ENCODE measurements at places on chromosomes 1 and 21.
A peak's percentile ranks its signal among the peaks of the same experiment; 100 is the strongest.

DNA sequence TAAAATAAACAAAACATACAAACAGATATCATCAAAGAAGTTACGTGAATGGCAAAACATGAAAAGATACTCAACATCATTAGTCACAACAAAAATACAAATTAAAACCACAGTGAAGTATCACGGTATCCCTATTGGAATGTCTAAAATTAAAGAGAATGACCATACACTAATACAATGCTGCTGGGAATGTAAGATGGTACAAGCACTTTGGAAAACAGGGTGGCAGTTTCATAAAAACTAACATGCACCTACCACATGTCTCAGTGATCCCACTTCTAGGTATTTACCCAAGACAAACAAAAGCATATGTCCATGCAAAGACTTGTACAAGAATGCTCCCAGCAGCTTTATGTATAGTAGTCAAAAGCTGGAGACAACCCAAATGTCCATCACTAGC lies 69.1 kb downstream of the HSF2BP start:
- DNase-seq, result no peak

- DNase-seq, result no peak
These were observed 10.3 kb downstream of the RNU1-2 start for GRCh38 chr1:16905868-16906702.

DNA sequence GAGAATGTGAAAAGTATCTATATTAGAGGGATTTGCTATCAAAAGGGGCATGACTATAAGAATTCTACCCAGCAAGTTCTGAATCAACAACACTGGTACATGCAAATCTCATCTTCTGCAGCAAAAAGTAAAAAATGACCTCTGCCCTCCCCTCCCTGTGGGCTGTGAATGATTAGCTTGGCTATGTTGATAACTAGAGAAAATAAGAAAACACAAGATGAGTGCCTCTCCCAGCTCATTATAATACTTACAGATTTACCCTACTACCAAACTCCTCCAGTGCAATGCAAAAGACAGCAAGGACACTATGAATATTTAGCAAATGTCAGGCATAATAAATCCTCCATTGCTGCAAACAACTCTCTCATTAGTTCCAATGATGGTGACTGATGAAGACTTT lies 102.4 kb downstream of the SLC45A1 start:
- no peak for DNase-seq

DNA sequence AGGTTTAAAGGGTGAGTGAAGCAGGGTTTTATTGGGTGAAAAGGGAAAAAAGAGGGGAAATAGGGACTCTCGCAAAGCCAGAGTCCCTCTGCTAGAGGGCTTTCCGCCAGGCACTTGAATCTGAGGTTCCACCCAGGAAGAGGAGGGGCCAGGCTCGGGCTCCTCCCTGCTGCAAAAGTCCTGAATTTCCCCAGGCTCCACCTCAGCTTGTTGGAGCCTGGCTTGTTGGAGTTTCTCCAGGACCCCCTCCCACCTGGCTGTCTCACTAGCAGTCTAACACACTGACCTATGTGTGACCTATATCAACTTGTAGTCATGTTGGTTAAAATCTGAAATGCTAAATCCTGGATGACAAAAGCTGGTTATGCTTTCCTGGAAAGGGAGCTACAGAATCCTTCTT lies 25.5 kb downstream of the GBP2 start:
- DNase-seq, result no peak

GRCh38 chr1:246954126-246954525 lies 22.4 kb upstream of the AHCTF1 start:
- no peak for DNase-seq

- no peak for DNase-seq
These were observed 99.7 kb upstream of the DYNLT5 start for GRCh38 chr1:66652556-66652955.

DNA sequence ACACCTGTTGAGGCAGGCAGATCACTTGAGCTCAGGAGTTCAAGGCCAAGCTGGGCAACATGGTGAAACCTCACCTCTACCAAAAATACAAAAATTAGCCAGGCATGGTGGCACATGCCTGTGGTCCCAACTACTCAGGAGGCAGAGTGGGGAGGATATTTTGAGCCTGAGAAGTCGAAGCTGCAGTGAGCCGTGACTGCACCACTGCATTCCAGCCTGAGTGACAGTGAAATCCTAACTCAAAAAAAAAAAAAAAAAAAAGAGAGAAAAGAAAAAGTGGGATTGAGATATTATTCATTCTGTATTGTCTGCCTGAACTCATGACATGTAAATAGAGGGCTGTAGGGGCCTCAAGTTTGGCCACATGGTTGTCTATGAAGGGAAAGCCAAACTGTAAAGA lies 37.3 kb downstream of the WNT2B start:
- DNase-seq, result no peak

GRCh38 chr1:76595024-76595423 lies 272.3 kb upstream of the ST6GALNAC5 start:
- no peak for DNase-seq

- no peak for DNase-seq
These were observed 333.0 kb downstream of the PAPPA2 start for GRCh38 chr1:176795929-176796328.

DNA sequence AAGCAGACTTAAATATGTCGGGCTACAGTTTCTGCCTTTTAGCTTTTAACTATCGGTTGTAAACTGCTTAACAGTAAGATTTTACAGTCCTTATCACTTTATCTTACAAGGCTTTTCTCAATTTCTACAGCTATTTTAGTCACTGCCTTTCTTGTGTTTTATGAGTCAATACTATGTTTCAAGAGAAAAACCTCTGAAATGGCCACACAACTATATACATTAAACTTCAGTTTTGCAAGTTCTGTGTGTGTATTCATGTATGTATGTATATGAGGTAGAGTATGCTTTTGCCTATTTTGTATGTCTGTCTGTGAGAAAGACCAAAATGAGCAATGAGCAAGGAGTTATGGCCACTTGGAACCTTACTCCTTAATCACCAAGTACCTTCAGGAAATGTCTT lies 169.8 kb downstream of the SYT2 start:
- DNase-seq, result no peak

- DNase-seq, result no peak
These were observed 77.6 kb upstream of the DNAH14 start for GRCh38 chr1:224851848-224852261.

DNA sequence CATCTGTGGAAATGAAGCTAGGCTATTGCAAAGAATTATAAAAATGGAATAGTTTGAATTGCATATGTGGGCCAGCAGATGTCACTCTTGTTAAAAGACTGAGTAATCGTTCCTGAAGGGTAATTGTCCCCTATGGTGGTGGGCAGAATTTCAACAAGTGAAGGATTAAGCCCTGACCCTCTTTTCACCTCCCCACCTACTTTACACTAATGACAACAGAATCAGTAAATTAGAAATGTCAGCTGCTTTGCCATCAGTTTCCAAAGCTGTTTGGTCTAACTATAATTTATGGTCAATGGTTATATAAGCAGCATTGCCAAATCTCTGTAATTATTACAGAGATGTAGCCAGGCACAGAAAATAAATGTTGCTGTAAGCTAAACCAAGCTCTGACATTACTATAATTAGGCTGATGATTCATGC lies 898.6 kb downstream of the AMY1C start:
- DNase-seq, result peak; percentile 13

DNA sequence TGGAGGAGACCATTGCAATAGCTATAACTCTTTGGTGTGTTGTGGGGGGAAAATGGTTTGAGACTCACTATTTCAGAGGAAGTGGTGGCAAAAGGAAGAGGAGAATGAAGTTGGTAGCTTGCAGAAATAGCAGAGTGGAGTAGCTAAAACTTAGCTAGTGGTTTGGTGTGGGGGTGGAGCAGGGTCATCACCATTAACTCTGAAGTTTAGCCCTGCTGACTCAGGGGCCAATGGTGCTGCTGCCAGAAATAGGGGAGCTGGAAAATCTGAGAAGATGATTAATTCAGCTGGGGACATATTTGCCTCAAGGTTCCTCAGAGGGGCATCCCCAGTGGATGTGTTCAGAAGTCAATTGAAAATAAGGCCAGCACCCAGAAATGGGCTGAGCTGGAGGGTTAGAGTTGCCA lies 65.4 kb downstream of the RUNX1 start:
- DNase-seq, result no peak

DNA sequence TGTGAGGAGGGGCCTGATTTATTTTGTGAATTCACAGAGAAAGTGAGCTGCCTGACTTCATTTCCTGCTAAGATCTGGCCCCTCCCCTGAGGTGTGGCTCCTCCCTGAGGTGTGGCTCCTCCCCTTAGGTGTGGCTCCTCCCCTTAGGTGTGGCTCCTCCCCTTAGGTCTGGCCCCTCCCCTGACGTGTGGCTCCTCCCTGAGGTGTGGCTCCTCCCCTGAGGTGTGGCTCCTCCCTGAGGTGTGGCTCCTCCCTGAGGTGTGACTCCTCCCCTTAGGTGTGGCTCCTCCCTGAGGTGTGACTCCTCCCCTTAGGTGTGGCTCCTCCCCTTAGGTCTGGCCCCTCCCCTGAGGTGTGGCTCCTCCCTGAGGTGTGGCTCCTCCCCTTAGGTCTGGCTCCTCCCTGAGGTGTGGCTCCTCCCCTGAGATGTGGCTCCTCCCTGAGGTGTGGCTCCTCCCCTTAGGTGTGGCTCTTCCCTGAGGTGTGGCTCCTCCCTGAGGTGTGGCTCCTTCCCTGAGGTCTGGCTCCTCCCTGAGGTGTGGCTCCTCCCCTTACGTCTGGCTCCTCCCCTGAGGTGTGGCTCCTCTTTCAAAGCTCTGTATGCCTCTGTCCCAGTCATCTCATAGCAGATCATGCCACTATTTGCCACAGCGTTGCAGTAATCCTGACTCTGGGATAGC lies 26.9 kb upstream of the LRRC3 start:
- no peak for DNase-seq

GRCh38 chr1:88640060-88640459 lies 44.0 kb upstream of the PKN2 start:
- no peak for DNase-seq

GRCh38 chr1:45266151-45266801 lies 59.9 kb upstream of the ZSWIM5 start:
- no peak for DNase-seq

- DNase-seq, result no peak
These were observed 21.5 kb upstream of the PWP2 start for GRCh38 chr21:44085491-44086321.

- DNase-seq, result peak; percentile 56
These were observed 38.5 kb downstream of the PTPRF start for GRCh38 chr1:43569175-43569574.

GRCh38 chr21:45972716-45973474 lies 8.7 kb upstream of the COL6A1 start:
- DNase-seq, result no peak

GRCh38 chr1:20350421-20350820 lies 59.7 kb downstream of the VWA5B1 start:
- no peak for DNase-seq

DNA sequence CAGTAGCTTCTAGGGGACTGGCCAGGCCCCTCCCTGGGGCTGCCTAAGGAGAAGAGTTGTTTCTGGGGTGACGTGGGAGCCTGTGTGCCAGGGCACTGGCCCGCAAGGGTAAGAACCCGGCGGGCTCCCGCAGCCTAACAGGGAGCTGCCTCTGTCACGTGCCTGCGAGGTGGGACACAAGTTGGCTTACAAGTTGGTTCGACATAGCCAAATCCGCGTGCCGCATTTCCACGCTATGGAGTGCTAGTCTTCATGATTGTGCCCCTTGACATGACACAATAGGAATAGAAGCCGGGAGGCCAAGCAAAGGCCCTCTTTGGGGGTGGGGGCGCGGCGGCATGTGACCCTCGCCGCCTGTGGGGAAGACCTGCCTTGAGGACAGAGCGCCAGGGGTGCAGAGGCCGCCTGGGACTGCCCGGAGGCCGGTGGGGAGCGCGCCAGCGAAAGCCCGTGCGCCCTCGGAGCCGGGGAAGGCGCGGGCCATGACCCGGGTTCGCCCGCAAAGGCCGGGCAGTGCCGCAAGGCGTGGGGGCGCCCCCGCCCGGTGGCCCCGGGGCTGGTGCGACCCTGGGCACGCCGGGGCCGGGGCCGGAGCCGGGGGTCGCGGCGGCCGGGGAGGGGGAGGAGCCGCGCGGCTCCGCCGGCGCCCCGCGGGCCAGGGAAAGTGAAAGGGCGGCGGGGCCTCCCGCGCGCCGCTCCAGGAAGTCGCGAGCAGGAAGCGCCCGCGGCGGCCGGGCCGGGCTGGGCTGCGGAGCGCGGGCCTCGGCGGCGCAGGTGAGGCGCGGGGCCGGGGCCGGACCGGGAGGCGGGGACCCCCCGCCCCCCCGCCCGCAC lies at the start of gene SLC37A1:
Gene SLC37A1 (plus strand): TSS at position 702 of the 834 bp plus-strand sequence. CDS start 4,603 bp downstream, outside the sequence.
- DNase-seq, result peak; percentile 50

- no peak for DNase-seq
These were observed 4.8 kb downstream of the ZNF672 start for GRCh38 chr1:248842781-248843331.

DNA sequence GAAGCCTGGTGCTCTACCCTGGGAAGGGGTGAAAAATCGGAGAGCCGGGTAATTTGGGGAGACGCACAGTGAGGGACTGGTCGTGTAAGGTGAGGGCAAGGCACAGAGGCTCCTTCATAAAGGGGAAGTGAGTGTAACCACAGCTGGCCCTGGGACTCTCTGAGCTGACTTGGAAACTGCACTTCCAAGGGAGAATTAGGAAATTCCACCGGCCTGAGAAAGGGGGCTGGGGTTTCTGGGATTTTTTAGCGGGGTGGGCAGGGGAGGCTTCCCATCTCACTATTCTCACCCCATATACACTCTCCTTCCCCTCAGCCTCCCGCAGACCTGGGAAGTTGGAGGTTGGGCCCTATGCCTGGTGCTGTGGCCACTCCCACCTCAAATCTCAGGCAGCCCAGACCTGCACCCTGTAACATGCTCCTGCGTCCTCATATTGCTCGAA lies 88.3 kb upstream of the IPO9 start:
- no peak for DNase-seq

GRCh38 chr1:186633116-186633515 lies 47.1 kb downstream of the PTGS2 start:
- no peak for DNase-seq

DNA sequence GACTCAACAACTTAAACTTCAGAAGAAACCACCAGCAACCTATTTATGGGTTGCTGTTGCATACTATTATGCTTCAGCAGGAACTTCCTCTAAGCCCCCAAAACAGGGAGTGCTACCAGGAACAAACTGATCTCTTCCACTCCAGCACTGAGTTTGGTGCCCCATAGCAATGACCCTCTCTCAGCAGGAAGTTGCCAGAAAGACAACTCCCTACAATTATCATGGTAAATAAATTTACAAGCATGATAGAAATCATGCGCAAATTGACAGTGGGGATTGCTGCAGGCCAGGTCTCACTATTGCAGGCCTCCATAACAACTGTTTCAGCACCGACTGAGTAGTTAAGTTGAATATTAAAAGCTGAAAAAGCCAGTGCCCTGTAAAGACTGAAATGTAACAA lies 180.6 kb downstream of the PLA2G4A start:
- DNase-seq, result no peak

GRCh38 chr21:40587736-40588346 lies 259.1 kb downstream of the DSCAM start:
- no peak for DNase-seq

- no peak for DNase-seq
These were observed 264 bp downstream of the FCRL3 start for GRCh38 chr1:157700305-157700704.

GRCh38 chr21:44395260-44395659 lies 41.8 kb downstream of the TRPM2 start:
- no peak for DNase-seq

- DNase-seq, result no peak
These were observed 8.1 kb downstream of the POFUT2 start for GRCh38 chr21:45279446-45280177.

Data from GM12891 (cell line).